CD4-positive, alpha-beta T cell treated with Interleukin-6 at 100 ng/mL for 8 hours (primary cell): ENCODE measurements at places on chromosomes 7 and 10.

GRCh38 chr7:36615852-36616540 is 108.3 kb downstream of the AOAH start:
- DNase-seq: no peak

DNA sequence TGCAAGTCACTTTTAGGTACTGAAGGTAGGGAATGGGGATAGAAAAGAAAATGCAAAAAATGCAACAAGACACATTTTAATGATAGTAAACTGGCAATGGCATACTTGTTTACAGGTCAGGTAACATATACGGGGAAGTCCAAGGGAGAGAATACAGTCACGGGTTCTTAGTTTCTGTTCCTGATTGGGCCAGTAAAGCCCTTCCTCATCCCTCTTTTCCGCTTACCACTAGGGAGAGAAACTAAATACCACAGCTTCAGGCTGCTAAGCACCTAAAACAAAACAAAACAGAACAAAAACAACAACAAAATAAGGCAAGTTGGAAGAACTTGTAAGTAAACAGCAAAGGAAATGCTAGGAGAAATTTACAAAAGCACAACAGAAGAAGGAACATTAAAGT is 65.2 kb upstream of the OGDHL start:
- no peak for DNase-seq

- DNase-seq: no peak
Measured at GRCh38 chr7:135942614-135943013, 34.5 kb downstream of the MTPN start.

GRCh38 chr7:99123571-99124033 is 20.3 kb downstream of the SMURF1 start:
- DNase-seq: no peak

DNA sequence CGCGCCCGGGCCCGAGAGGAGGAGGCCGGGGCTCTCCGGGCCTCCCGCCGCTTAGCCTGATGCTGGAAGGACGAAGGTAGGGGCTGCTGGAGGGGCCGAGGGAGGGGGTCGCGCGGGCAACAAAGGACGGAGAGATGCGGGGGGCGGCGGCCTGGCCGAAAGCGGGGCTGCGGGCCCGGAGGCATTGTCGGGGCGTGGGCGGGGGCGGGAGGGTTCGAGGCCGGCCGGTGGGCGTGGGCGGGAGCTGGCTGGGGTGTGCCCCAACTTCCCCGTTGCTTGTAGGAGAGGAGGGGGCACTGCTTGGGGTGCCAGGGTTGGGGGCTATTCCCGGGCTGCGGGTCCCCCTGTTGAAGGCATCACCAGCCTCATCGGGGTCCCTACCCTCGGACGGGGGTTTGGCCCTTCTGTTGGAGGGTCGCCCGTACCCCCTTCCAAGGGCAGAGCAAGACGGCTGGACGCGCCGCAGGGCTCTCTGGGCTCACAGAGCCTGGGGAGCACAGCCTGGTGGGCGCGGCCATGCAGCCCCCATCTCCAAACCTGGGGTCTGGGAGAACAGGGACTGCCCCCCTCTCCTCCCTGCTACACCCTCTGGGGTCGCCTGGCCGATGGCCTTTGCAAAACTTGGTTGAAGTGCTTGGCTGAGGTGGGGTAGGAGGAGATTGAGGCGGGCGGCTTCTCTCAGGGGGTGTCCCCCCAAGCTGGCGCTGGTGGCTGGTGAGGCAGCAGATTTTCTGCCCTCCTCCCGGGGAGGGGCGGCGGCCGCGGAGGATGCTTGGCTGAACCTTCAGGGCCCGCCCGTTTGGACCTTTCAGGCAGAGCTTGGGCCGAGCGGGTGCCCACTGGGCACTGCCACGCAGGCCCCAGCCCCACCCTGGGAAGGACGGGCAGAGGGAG is 699 bp downstream of the CLIP2 start:
- DNase-seq: no peak

GRCh38 chr7:116316838-116317628 is 106.7 kb downstream of the TES start:
- DNase-seq: no peak

DNA sequence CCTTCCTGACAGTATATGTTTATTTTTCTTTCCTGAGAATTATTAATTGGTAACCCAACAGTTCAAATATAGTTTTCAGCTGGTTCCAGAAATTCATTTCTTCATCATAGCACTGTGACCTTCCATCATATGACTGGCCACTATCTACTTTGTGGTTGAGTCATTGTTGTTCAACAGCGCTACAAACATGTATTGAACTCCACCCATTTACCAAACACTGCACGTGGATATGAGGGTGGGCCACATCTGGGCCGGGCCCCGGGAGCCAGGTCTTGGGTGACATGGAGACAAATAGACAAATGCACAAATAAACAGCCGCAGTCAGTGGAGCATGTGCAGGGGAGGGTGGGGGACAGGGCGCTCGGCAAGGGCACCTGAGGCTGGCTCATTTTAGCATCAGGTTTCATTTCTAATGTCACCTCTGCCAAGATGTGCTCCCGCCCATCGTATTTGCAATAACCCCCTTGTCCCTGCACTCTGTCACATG is 24.0 kb upstream of the EEPD1 start:
- no peak for DNase-seq

GRCh38 chr7:151451626-151452571 is 12.0 kb upstream of the CRYGN start:
- no peak for DNase-seq

- DNase-seq: no peak
Measured at GRCh38 chr10:33290321-33291052, 44.0 kb downstream of the NRP1 start.

DNA sequence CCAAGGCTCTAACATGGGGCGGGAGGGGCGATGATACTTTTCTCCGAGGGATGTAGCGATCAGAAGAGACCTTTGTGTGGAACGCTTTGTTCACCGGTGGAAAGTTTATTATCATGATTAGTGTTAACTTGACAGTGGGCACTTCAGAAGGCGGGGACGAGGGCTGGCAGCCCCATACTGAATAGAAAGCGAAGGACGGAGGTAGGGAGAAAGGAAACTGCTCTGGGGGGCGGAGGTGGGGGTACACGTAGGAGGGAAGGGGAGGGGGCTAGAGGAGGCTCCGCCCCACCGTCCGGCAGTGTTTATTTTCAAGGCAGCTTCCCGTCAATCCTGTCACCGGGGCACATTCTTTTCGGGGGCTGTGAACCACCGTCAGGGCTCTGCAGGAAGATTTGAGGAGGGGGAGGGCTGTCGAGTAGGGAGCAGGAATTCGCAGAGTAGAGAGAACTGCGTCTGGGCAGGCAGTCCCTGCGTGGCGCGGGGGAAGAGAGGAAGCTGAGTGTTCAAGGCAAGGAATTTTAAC is 9.4 kb upstream of the NKX2-3 start:
- no peak for DNase-seq

- DNase-seq: no peak
Measured at GRCh38 chr10:17793823-17794644, 15.1 kb upstream of the MRC1 start.

DNA sequence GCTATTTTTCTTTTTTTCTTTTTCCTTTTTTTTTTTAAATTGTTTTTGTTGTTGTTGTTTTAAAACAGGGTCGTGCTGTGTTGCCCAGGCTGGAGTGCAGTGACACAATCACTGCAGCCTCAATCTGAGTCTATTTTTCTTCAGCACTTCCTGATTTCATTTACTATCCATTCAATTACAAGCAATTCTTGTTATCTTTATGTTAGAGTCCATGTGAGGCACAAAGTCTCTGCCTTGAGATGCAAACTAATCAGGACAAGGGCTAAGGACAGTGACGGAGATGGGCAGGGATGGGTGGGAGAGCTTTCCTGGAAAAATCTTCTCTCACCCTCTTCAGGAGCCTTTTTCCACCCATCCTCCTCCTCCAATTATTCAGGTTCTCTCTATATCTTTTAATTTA is 157.3 kb upstream of the AUTS2 start:
- no peak for DNase-seq
